Kidney (tissue), 22 donors: ENCODE measurements at places on chromosomes 6 and 20. TPM values are rescaled to one million over a fixed set of nuclear protein-coding genes. Genes with fewer than 3 reads are reported as not detected.

Gene MLN
- not detected for total RNA-seq

Gene HTR1E
- not detected for total RNA-seq

Gene TINAG
- total RNA-seq, result 22.1 TPM

Gene CLPSL2
- total RNA-seq, result not detected

Gene CFB
- 200 TPM for total RNA-seq

Gene MACROD2
- 10.0 TPM for total RNA-seq

Gene UST
- 4.2 TPM for total RNA-seq

- DNase-seq, result no peak
Observed at GRCh38 chr6:97885828-97886227, 602.8 kb upstream of the MMS22L start.

DNA sequence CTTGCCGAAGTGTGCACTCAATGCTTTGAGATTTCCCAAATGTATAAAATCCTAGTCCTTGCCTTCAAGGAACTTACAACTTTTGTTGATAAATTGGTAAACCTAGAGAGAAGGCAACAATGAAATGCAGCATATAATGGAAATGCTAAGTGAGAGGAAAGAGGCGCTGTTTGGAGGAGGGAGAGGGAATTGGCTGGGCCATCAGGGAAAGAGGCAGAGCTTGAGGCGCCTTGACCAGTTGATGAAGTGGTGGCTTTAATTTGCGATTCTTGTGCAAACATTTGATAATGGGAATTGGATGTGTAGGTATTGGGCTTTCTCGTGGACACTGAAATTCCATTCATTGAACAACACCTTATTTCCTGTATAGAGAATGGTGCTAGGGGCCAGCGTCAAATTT, 1.9 kb upstream of the CDYL start:
- DNase-seq, result no peak

- no peak for DNase-seq
Observed at GRCh38 chr20:24507182-24507853, 37.9 kb downstream of the SYNDIG1 start.

DNA sequence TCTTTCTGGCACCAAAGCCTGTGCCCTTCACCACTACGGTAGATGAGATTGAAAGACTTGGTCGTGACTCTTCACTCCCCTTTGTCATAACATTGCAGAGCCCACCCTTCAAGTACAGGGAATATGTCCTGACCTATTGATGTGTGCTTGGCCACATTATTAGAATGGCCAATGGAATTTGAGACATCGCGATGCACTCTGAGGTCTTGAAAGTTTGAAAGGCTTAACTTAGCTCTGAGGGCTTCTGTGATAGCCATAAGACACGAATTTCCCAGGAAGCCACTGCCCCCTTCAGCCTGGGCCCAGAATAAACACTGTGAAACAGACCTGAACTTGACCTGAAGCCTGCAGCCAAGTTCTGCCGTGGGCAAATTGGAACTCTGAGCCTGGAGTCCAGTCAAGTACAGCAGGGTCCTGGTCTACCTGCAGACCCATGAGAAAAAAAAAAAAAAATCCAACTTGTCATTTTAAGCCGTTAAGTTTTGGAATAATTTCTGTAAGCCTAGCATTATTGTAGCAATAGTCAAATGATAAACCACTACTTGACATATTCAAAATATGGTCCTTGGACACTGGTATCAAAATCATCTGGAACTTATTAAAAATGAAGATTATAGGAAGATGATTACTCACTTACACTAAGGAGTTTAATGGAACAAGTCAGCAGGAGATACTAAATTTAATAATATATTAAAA, 36.9 kb upstream of the TRAF3IP2 start:
- DNase-seq, result peak; percentile 70

- DNase-seq, result no peak
Observed at GRCh38 chr20:50029697-50030461, 47.1 kb downstream of the SNAI1 start.

DNA sequence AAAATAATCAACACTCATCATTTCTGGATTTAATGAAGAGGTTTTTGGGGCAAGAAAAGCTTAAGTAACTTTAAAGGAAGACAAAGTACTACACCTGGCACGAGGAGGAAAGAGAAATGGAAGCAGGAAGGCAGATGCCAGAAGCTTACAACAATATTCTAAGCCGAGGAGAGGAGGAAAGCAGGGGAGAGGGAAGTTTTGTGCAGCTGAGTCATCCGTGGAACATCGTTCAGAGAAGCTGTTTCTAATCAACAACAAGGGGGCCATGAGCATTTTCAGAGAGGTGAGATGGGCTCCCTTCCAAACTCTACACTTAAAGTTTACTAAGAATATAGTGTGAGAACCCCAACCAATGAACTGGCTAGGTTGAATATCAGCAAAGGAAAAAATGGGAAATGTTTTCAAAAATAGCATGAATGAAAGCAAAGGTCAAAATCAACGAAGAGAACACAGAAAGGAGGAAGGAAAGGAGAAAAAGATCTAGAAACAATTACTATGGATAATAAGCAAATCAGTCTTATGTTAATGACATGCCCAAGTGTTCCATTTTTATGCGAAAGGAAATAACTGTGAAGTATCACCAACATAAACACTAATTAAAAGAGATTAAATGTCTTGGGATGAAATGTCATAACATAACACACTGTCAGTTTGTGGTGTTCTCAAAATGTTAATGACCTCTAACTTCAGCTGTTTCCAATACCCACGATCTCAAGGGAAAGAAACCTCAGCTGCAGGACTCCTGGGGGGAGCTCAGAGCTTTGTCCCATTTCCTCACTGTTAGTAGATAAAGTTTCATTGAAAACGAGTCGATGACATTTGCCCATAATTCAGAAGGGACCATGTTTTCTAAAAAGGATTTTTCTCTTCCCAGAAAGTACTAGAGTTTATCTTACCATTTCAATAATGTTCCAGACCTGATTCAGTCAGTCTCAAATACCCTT, 203.4 kb upstream of the STXBP5 start:
- DNase-seq, result no peak

GRCh38 chr20:31924561-31924960, 27.3 kb downstream of the PDRG1 start:
- DNase-seq, result no peak

DNA sequence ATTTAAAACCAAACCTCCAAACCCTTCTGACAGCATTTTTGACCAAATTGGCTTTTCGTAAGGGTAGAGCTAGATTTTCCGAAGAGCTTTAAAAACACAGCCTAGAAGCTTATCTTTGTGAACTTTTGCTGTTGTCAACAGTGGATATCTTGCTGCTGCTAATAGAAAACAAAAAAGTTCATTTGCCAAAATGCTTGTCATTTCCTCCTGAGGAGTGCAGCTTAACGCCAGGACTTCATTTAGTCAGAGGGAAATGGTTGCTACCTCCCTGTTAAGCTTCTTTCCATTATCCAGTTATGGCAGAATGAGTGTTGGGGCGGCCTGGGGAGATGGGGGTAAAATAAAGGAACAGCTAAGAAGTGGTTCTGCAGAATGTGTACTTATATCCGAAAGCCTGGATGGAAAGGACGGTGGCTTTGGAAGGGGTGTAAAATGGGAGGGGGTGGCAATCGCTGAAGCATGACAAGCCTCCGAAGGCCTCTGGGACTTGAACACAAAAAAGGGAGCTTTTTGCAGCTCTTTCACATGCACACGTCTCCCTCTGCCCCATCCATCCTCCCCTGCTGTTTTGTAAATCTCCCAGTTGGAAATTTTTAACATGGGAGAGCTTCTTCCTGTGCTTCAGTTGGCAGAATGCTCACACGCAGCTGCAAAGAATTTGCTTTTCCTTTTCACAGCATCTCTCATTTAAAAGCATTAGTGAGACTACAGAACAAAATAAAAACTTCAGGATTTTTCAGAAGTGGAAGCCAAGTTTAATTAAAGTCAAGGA, 22.5 kb downstream of the JARID2 start:
- DNase-seq, result no peak

DNA sequence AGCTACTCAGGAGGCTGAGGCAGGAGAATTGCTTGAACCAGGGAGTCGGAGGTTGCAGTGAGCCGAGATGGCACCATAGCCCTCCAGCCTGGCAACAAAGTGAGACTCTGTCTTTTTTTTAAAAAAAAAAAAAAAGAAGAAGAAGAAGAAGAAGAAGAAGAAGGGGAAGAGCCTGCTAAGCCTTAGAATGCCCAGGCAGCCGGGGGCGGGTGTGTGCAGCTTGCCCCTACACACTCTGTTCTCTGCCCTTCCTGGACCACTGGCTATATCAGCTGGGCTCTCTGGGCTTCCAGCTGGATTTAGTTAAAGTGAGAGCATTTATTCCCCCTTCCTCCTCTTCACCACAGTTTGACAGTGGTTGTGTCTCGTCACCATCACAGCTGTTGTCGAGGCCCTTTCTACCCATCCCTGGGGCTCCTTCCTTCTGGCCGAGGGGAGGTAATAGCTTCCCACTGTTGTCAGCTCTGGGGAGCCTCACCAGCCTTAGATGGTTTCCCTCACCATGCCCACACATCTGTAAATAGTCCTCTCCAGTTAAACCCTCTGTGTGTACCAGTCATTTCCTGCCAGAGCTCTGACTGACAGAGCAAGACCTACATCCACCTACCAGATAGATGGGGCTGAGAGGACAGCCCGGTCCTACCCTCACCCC, 77.6 kb downstream of the TRERF1 start:
- no peak for DNase-seq

DNA sequence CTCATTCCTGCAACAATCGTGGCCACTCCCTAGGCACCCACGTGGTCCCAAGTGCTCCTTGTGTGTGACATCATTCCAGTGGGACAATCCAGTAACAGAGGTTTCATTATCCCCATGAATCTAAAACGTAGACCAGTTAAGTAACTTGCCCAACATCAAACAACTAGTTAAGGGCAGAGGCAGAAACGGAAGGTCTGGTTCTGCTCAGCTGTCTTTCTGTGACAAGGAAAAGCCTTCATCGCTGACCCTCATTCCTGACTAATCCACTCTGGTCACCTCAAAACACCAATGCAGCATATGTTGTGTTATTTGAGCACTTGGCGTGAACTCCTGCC, 261.4 kb upstream of the JARID2 start:
- DNase-seq, result peak; percentile 50

DNA sequence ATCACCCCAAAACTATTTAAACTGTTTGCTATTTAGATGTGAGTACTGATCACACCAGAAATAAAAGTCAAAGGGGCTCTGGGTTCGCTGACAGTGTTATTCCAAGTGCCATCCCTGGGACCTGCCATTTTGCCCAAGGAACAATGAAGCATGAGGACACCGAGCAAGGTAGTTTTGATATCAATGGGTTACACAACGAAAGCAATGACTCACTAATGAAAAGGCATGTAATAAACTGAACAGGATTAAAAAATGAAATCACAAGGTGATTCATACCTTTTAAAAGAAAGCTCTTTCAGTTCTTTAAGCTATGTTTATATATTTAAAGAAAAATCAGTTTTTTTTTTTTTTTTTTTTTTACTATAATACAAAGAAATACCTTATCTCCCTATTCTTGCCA, 102.0 kb downstream of the HS3ST5 start:
- no peak for DNase-seq

DNA sequence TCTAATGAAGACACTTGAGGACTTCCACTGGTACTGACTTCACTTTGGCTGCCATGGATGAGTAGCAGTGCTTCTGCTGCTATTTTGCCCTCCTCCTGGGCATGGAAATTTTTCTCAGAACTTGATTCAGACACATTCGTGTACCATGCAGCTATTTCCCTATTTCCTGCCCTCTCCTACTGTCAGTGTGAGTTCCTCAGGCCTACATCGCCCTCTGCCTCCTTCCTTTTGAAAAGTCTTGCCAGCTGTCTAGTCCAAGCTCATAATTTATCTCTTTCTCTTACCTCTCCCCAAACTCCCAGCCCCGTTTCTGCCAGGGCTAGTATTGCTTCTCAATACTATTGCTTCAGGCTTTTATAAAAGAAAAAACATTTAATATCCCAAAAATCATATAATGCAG, 470.2 kb downstream of the ADGRB3 start:
- DNase-seq, result no peak

DNA sequence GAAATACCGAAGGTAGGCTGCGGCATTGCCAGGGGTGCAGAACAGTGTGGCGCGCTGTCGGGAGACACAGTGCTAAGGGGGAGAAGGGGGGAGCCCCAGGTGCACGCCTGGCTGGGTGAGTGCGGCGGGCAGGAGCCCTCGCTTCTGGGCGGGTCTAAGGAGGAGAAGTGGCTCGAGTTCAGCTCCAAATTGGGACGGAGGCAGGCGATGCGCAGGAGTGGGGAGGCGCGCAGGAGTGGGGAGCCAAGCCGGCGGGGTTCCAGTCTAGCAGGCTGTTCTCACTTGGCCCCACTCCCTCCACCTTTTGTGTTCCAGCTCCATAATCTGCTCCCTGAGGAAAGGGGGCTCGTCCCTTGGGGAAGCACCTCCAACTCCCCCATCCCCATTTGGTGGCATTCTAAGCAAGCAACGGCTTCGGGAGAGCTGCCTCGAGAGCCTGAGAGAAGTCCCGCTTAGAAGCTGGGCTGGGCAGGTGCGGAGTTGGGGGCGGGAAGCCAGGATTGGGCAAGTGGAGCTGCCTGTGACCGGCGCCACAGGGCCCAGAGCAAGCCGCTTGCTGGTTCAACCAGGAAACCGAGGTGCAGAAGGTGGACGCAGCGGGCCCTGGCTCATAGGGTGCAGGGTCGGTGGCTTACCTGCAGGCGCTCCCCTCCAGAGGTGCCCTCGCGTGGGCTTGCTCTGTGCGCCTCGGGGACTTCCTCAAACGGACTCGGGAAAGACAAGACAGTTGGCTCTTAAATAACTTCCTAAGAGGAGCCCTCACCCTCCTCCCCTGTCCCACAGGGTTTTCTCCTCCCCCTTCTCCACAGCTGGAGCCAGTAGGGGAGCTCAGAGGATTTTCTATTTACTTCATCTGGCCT, at the start of gene F13A1:
F13A1 (minus strand) TSS at position 711 of the 860 bp plus-strand sequence. CDS start 1,998 bp downstream, outside the sequence.
- peak; percentile 29 for DNase-seq

- no peak for DNase-seq
Observed at GRCh38 chr20:63973160-63973479, 3.4 kb upstream of the ZNF512B start.

DNA sequence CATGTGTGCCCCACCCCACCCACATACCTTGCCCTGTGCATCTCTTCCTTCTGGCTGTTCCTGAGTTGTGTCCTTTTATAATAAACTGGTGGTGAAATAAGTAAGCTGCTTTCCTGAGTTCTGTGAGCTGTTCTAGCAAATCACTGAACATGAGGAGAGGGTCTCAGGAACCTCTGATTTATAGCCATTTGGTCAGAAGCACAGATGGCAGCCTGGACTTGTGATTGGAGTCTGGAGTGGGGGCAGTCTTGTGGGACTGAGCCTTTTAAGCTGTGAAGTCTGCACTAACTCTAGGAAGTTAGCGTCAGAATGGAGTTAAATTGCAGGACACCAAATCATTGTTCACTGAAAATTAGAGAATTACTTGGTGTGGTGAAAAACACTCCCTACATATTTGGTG, 245.4 kb downstream of the LRFN2 start:
- DNase-seq, result no peak

- peak; percentile 89 for DNase-seq
Observed at GRCh38 chr6:28161410-28162079, 19.9 kb downstream of the ZKSCAN8 start.

GRCh38 chr6:149334682-149335160, 17.2 kb downstream of the TAB2 start:
- DNase-seq, result no peak

DNA sequence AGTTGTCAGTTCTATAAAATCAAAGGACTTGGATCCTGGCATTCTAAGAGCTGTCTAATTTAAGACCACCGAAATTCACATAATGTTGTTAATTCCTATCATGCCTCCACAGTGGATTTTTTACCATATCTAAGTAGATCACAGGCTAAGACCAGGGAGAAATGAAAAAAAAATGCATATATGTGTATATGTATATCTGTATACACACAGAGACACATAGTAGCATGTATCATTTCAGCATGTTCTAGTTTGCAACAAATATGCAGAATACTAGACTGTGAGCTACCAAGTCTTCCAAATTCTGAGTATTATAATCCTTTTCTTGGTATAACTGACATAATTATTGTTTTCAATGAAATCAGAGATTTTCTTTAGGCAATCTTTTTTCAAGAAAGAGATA, 267.6 kb upstream of the TSHZ2 start:
- DNase-seq, result no peak
